ENCODE measurements at places on chromosomes 6 and 20. TPM values are rescaled to one million over a fixed set of nuclear protein-coding genes. Genes with fewer than 3 reads are reported as not detected.

Gene CST4
- not detected for total RNA-seq

Gene RBPJL
- not detected for total RNA-seq

Gene LY6G6C
- total RNA-seq: not detected

Gene RUNX2
- 11.0 TPM for total RNA-seq

Gene HSPA12B
- total RNA-seq: 0.08 TPM

Gene RFX6
- total RNA-seq: not detected

Gene LSM2
- 78.6 TPM for total RNA-seq

Gene TRIM15
- total RNA-seq: not detected

Gene KHDRBS2
- not detected for total RNA-seq

Gene PTCRA
- total RNA-seq: not detected

Gene GNRH2
- 0.27 TPM for total RNA-seq

Gene OPN5
- total RNA-seq: not detected

Gene HCK
- total RNA-seq: 0.34 TPM

Gene KHDC1L
- not detected for total RNA-seq

Gene GINS1
- total RNA-seq: 7.7 TPM

Gene DEFB121
- not detected for total RNA-seq

Gene CRIP3
- 0.67 TPM for total RNA-seq

Gene LPIN3
- total RNA-seq: 18.2 TPM

Gene GRIK2
- total RNA-seq: 0.13 TPM

Gene EGFL8
- 5.1 TPM for total RNA-seq

Gene SLC22A7
- not detected for total RNA-seq

Gene DEFB126
- total RNA-seq: not detected

Gene C20orf141
- not detected for total RNA-seq

Gene OPRL1
- total RNA-seq: 0.21 TPM

Gene ID1
- total RNA-seq: 27.5 TPM

Gene SLC22A23
- 5.1 TPM for total RNA-seq

Gene OR10C1
- not detected for total RNA-seq

Gene PHACTR1
- 1.8 TPM for total RNA-seq

Gene WFDC5
- not detected for total RNA-seq

Gene TREML2
- 0.75 TPM for total RNA-seq

Gene OOEP
- total RNA-seq: 0.41 TPM

Gene GMPR
- 0.96 TPM for total RNA-seq
